ENCODE measurements at places on chromosomes 4 and X.

DNA sequence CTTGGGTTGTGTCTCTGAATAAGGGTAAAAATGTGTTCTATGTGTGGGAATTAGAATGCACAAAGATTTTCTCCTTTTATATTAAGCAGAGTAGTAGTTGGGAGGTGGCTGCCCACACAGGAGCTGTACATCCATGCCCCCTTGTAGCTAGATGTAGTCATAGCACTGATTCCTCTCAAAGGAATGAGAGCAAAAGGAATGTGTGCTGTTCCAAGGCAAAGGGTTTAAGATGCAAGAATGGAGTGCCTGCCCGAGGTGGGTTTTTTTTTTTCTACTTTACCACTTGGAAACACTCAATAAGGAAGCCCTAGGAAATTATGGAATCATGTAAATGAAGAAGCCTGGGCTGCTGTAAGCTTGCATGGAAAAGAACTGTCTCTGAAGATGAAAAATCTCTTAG lies 2183.2 kb upstream of the AGA start:
- DNase-seq = peak; percentile 24

GRCh38 chrX:112968351-112969133 lies 127.9 kb upstream of the AMOT start:
- no peak for DNase-seq

DNA sequence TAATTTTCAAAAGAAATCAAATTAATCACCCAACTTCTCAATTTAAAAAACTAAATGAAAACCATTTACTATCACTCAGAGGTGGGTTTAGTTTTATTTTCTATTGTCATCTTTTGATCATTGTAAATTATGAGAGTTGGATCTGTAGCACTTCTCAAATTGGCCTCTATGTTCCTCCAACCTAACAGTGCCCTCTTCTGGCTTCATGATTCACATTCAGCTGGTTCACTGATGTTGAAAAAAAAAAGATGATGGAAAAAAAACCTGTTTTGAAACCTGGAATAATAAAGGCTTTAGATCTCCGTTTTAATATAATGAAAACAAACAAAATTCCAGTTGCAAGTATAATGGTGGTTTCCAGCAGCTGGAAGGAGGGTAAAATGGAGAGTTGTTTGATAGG lies 2.4 kb upstream of the NBDY start:
- DNase-seq = no peak

DNA sequence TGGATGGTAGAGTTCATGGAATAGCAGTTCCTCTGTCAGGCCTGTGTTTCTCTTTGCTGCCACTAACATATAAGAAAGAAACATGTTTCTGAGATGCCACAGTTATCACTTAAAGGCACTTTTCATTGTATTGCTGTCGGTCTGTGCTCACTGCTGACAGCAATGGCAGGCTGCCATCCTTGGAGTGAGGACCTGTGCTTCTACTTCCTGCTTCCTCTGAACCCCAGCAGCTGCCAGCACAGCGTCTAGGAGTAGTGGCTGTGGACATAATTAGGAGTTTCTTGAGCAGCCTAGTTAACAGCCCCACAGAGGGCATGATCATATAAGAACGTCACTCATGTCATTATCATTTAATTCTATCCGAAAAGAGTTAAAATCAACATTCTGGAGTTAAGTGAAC lies 30.5 kb downstream of the F11 start:
- no peak for DNase-seq

DNA sequence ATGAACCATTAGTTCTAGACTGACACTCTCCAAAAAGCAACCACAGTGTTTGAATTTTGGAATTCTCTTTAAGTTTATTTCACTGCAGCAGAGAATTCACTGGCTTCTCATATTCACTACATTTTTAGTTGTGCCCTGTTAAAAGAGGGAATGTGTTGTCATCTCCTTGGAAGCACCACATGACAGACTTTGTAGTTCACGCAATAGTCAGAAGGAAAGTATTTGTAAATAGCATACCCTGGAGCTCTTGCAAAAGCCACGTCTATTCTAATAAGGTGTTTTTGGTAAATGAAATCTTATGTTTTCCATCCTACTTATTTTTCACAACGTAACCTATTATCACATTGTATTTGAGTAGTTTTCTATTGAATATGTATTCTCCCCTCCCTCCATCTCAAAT lies 25.8 kb downstream of the DOCK11 start:
- no peak for DNase-seq

All from SK-N-MC (cell line).